NCI-H774 (cell line): ENCODE measurements at places on chromosomes 4 and X.

GRCh38 chr4:142909908-142910307, 63.8 kb upstream of the INPP4B start:
- no peak for DNase-seq

- DNase-seq = no peak
These were observed 1.0 kb downstream of the SLC10A6 start for GRCh38 chr4:86848136-86848535.

GRCh38 chrX:47235691-47236103, 2.9 kb downstream of the USP11 start:
- DNase-seq = no peak

GRCh38 chr4:184953971-184954370, 64.3 kb upstream of the HELT start:
- no peak for DNase-seq

DNA sequence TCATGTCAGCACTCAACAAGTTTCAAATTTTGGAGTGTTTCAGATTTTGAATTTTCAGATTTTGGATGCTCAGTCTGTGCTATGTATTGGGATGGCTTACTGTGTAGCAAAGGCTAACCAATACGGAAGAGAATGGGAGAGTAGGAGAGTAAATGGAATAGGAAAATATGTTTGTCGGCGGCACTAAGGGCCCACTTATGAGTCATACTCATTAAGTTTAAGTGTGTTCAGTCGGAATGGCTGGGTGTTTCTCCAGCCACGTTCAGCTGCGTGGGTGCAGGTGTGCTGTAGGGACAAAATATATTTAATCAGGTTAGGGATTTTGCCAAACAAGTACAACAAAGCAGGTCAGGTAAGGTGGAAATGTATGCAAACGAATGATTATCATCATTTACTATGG, 13.6 kb downstream of the FTHL17 start:
- peak; percentile 31 for DNase-seq

DNA sequence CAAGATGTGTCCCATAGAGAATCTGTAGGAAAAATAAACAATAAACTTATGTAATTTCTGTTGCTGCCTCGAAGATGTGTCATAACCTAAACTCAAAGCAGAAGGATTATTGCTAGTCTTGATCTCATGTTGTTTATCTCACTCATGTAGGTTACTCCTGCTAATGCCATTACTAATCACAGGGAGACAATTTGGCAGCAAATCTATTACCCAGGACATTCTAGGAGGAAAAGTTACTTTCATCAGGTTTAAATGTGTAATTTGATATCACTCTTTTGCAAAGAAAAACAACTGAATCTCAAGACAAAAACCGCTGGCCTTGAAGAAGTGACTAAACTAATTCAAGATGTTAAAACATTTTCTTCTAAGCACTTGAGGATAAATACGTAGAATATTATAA, 34.0 kb downstream of the LDOC1 start:
- no peak for DNase-seq

DNA sequence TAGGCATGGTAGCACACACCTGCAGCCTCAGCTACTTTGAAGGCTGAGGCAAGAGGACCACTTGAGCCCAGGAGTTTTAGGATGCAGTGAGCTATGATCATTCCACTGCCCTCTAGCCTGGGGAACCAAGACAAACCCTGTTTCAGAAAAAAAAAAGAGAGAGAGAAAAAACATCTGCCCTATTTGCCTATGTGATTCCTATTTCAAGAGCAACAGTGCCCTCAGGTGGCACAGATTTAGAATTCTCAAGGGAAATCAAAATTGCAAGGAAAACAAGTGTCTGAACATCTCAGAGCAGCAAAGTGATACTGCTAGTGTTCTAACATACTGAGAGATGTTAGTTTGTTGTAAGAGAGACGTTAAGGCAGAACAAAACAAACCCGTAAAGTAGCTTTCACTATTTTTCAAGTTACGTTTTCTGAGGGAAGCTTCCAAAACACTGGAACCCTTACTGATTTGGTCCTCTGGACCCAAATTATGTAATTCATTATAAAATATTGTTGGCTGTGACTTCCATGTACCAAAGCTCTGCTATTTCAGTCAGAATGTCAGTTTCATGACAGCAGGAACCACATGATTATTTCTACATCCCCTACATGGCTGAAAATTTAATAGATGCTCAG, 7.9 kb downstream of the BDH2 start:
- no peak for DNase-seq

DNA sequence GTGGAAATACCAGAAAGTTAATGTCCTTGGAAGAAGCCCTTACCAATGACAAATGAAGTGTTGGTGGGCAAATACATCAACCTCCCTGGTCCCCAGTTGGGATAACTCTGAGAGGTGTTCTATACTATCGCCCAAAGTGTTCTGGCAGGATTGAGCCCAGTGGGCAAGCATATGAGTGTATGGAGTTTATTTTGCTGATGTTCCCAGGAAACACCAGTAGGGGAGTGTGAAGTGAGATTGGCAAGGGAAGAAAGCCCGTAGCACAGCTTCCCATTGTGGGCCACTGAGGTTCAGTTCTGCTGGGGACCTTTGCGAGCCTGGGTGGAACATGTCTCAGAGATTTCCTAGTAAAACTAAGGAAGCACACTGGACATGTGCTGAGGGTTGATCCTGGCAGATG, 65.1 kb downstream of the ARHGAP6 start:
- no peak for DNase-seq

- no peak for DNase-seq
These were observed 5.1 kb downstream of the MORF4L2 start for GRCh38 chrX:103681443-103681842.

- no peak for DNase-seq
These were observed 152.3 kb upstream of the ANXA10 start for GRCh38 chr4:167939863-167940616.

DNA sequence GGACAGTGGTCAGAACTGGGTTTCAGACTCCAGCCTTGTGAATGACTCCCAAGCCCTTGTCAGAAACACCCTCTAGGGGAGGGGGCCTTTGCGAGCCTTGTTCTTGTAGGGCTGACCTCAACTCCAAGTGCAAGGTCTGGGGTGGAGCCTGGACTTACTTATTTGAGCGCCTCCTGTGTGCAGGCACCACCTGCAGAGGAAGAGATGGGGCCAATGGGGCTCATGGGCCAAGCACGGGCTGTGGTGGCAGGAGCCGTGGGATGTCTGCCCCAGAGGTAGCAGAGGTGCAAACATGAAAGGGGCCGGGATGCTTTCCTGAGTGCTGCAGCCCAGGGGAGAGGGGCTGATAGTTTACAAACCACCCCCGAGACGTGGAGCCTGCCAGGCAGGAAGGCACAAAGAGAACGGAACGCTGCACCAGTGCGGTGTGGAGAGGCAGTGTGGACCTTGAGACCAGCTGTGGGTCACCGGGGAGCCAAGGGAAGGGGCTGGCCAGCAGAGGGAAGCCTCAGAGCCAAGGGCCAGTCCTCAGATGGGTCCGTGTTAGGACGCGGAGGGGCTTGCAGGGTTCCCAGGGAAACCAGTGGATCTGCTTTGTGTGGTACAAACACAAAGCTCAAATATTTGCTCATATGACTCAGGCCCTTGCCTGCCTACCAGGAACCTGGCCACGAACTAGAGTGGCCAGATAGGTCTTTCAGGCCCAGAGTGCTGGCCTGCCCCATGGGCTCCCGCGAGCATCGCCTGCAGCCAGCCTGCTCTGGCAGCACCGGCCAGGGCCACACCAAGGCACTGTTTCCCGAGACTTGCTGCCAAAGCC, 8.7 kb upstream of the TADA2B start:
- peak; percentile 63 for DNase-seq

DNA sequence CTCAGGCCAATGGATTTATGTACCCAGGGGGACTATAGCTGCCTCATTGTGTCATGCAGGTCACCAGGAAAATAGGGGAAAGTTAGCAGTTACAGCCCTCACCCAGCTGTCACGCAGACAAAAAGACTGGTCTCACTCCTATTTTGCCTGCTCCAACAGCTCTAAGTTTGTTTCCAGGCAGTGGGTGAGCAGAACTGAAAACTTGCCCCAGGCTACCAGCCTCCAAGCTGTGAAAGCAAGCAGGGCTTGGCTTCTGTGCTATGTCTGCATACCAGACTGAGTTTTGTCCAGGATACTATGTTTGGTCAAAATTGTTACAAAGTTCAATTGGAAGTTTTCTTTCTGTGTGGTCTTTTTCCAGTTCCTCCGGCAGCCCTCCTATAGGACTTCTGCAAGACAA, 628.4 kb downstream of the FAM133A start:
- DNase-seq = no peak

DNA sequence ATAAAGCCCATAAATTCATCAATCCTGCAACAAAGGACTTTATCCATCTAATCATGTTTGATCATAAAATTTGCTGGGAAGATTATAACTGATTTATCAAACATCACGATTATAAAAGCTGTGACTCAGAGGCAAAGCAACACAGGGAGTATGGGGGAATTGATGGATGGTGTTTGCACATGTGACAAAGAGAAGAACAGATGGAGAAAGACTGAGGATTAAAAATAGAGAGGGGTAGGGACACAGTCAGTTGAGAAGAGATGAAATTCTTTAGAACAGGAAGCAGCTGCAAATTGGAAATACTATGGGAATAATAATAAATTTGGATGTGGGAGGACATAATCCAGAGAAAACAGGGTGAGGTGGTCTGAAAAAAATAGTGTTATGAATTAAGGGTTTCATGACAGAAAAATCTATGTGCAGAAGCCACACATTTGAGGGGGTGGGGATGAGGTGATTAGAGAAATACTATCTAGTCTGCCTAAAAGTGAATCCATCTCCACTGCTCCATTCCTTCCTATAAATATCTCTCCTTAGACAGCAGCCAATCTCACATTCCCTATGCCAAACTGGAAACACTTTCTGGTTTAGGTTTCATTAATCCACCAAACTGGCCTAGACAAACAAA, 6.2 kb downstream of the PRR32 start:
- no peak for DNase-seq

GRCh38 chr4:17812801-17813200, 2.0 kb downstream of the NCAPG start:
- DNase-seq = no peak

DNA sequence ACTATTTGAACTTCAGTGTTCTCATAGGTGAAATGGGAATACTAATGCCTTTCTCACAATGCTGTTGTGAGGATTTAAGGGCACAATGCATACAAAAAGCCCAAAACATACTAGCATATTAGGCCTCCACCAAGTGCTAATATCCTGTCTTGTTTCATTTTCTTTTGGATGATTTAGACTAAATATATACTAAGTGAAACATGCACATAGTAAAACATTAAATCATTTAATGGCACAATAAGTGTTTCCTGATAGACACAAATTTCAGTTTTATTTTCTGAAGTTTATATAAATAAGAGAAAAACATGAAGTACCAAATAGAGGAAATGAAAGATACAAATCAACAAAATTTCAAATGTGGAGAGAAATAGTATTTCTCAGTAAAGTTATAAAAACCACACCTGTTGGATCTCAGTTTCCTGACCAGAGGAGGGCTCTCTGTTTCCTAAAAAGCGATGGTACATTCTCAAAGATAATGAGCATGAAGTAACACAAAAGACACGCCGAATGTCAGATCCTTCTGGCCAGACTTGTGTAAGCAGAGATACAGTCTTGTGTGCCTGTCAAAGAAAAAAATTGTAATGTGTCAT, 25.1 kb downstream of the DDX60 start:
- no peak for DNase-seq

DNA sequence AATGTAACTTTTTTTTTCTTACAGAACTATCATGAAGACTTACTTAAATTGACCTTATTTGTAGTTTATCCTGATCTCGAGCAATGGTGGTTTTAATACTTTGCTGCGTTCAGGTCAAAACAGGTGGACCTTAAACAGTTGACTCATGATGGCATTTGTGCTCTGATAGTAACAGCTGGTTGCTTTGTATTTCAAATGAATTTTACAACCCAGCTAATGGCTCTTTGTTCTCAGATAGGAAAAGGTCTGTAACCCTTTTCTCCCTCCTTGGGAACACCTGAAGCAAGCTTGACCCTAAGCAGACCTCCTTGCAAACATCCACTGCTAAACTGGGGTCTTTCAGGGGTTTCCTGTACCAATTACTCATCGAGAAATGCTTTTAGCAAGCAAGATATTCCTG, 79.2 kb downstream of the F11 start:
- no peak for DNase-seq

- DNase-seq = peak; percentile 44
These were observed 177.9 kb downstream of the CBR4 start for GRCh38 chr4:168831919-168832762.

DNA sequence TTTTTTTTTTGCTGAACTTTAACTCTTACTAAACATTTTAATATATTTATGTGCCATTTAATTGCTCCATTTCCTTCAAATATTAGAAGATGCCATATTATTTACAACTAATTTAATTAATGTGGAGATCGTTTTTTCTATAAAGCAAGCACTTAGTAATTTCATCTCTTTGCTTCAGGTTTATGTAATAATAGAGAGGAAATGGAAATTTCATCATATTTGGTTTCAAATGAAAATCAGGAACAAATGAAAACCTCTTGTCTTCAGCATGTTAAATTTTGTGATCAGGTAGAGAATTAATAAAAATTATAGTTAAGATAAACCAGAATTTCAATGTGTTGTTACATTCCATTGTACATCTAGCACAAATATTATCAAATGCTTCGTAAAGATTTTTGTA, 120.1 kb downstream of the SYNPO2 start:
- no peak for DNase-seq

DNA sequence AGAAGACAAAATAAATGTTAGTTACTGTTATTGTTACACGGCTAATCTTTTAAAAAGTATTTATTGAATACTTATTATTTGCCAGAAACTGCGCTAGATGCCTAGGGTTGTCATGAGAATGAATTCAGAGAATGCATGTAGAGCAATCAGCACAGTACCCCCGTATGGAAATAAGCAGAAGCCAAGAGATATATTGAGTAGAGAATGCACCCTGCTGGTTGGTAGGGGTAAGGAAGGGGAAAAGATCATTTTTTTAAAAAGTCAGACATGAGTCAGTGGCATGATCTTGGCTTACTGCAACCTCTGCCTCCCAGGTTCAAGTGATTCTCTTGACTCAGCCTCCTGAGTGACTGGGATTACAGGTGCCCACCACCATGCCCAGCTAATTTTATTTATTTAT, 13.1 kb upstream of the DRP2 start:
- DNase-seq = no peak

GRCh38 chrX:154408659-154409221, 314 bp downstream of the DNASE1L1 start:
- DNase-seq = no peak
